ENCODE measurements at places on chromosomes 4 and X.

DNA sequence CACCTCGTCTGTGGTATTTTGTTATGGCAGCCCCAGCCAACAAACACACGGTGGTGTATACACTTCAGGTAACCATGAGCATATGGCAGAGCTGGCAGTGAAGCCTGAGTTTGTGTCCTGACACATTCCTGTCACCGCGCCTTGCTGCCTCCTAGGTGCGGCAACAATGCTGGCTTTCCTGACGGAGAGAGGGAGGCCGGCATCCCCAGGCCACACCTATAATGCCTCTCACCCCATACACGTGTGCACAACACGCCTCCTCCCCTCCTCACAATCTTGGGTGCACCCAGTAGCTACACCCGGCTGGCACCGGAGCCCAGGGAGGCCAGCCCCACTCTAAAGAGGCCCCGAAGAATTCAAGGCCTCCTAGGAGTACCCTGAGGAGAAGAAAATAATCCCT, 158.5 kb downstream of the NSUN7 start:
- no peak for DNase-seq

- no peak for DNase-seq
Measured at GRCh38 chr4:8722556-8722955, 130.0 kb downstream of the CPZ start.

- no peak for DNase-seq
Measured at GRCh38 chr4:73727685-73728084, 12.7 kb upstream of the CXCL8 start.

DNA sequence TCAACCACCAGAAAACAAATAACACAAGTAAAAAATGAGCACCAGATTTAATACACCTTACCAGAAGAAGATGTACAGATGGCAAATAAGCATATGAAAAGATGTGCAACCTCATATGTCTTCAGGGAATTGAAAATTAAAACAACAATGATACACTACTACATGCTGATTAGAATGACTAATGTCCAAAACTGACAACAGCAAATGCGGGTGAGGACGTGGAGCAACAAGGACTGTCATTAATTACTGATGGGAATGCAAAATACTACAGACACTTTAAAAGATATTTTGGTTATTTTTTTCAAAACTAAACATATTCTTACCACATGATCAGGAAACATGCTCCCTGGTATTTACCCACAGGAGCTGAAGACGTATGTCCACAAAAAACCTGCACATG, 140.3 kb downstream of the FRYL start:
- DNase-seq: no peak

DNA sequence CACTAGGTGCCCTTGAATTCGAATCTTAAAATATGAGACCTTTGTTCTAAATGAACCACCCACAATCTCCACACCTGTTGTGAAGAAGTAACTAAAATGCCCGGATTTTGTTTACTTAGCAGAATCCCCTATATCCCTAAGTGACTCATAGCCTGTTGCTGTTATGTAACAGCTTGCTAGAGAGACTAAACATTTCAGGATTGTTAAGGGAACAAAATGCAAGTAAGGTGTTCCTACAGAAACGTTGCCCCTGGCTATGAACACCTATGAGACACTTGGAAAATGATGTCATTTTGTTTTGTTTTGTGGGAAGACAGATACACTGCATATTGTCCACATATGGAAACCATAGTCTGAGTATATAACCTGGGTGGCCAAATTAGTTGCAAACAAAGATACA, 24.2 kb upstream of the MXRA5 start:
- DNase-seq: no peak

DNA sequence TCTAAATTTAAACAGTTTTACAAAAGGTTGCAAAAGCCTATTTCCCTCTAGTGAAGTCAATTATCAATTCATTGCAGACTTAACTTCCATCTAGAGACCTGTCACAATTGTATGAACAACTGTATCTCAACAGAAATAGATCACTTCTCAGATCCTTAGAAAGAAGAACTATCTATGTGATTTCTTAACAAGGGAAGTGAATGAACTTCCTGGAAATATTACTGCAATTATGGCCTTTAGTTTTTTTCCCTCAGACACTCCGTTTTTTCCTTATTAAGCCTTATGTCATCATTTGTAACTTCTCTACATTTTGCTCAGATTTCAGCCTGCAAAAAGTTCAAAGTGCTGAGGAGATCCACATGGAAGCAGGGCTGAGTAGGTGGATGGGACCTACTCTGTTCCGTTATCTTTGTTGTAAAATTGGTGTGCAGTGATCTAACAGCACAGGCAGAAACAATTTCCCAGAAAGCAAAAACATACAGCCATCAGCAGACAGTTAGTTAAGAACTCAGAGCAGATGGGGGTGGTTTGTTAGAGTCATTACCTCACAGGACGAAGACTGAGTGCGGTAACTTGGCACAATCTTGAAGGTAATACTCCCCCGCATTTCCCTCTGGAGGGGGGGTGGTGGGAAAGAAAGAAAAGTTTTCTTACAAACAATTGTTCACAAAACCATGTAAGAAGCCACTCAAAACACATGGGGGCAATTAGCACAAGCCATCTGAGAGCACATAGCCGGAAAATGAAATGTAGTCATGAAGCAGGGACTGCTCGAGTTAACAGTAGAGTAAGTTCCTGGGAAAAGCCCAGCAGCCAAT, 112.3 kb downstream of the NYX start:
- no peak for DNase-seq

GRCh38 chr4:106344647-106344970, 24.0 kb downstream of the GIMD1 start:
- no peak for DNase-seq

DNA sequence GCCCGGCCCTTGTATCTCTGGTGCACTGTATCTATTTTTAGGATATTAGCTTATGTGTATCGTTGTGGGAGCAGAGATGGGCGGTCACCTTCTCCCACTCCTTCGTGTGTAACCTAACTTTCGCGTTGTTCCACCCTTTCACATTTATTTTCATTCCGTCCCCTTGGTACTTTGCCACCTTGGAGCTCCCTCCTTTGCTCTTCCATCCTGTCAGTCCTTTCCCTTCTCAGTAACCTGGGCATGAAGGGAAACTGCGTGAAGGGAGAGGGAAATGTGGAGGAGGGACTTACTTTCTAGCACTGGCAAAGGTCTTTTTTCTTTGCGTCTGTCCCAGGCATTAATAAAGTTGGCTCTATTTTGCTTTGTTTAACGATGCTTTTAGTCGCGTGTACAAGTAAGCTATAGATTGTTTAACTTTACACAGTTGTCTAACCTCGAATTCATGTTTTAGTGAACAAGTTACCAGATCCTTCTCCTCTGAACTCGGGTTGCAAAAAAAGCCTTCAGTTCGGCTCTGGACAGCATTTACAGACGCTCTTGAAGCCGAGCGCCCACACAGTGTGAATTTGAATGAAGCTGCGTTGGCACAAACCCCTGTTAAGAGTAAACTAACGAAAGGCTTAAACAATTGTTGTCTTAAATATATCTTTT, 3.9 kb downstream of the PCDH10 start:
- DNase-seq: no peak

- DNase-seq: no peak
Measured at GRCh38 chrX:150508018-150508417, 60.4 kb upstream of the MTM1 start.

DNA sequence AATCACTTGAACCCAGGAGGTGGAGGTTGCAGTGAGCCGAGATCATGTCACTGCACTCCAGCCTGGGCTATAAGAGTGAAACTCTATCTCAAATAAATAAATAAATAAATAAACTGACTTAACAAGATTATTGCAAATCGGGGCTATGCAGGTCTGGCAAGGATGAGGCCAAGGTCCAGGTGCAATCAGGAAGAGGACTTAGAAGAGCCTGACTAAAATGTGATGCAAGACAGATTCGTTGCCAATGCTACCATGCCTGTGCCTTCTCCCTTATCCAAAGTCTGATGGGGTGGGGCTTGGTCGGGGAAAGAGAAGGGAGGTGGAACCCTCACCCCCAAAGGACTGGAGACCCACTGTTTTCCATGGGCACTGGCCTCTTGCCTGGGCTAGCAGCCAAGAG, 14.7 kb downstream of the ZCCHC13 start:
- no peak for DNase-seq

DNA sequence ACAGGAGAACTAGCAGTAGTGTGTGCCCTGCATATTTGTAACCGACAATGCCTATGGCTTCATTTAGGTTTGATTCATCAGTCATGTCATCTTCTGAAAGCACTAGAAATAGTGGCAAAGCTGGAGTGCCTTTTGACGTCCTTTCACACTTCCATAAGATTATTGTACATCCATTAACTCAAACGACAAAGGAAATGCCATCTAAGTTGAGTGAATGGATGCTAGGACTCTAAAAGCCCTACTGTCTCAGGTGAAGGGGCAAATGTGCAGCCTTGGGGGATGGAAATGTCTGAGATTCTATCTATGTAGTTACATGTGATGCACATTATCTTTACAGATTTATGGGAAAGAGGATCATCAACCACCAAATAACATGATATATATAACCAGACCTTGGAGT, 1473.6 kb downstream of the STIM2 start:
- DNase-seq: no peak

DNA sequence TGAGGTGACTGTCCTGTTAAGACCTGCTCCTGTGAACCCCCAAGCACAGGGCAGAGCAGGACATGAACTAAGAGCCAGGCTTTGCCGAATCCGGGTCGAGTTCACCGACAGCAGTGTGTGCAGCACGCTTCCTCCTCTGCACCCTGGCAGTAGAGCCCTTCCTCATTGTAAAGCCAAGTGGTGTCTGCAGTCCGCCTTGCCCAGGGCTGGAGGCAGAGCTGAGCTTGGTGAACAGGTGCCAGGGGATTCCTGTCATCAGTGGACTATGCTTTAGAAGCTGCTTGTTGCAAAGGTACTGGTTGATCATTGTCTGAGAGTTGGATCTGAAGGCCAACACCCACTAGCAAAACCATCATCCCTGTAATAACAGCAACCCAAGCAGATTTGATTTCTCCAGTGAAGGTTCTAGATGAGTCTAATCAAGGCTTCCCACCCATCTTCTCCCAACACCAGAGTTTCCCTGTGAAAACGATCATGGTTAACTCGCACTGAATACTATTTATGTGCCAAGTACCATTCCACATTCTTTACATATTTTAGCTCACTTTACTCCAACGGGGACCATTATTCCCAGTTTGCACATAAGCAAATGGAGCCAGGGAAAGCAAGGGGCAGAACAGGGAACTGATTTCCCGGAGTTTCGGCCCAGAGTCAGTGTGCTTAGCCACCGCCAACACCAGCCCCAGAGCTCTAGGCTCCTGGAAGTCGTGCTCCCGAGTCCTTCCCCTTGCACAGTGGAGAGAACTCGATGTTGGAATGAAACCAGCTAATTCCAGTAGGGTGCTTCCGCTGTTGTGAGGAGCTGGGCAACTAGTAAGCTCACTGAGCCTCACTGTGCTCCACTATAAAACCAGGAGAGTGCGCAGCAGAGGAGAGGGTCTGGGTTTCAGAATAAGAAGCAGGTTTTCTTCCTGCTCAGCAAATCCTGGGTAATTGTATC, 1.4 kb upstream of the SLC34A2 start:
- DNase-seq: no peak

- no peak for DNase-seq
Measured at GRCh38 chr4:164261831-164262230, 492.1 kb upstream of the SMIM31 start.

DNA sequence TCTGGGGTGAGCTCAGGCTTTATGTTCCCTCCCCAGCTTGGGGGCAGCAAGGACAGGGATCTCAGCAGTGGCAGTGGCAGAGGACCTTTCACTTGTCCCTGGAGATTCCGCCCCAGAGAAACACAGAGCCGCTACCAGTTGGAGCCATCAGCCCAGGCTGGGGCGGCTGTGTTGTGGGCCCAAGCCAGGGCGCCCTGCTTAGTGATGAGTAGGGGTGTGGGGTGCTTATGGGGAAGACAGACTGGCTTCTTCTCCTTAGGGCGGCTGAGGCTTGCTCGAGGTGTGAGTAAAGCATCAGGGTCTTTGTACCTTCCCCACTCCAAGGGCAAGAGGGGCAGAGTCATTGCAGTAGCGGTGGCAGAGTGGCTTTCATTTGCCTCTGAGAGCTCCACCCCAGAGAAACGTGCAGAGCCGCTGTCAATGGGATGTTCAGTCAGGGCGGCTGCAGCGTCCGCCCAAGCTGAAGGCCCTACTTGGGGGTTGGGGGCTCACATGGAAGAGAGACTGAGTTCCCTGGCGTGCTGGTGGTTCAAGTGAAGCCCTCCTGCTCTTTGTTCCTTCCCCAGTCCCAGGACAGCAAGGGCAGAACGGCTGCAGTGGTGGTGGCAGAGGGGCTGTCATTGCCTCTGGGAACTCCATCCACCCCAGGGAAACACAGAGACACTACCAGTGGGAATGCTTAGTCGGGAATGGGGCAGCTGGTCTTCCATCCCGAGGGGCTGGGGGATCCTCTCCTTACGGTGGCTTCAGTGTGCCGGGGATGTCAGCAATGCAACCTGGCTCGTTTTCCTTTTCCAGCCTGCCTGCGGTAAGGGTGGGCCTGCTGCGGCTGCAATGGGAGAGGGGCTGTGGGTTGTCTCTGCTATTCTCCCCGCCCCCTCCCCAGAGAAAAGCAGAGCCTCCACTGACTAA, 2142.5 kb upstream of the TENM3 start:
- DNase-seq: no peak

DNA sequence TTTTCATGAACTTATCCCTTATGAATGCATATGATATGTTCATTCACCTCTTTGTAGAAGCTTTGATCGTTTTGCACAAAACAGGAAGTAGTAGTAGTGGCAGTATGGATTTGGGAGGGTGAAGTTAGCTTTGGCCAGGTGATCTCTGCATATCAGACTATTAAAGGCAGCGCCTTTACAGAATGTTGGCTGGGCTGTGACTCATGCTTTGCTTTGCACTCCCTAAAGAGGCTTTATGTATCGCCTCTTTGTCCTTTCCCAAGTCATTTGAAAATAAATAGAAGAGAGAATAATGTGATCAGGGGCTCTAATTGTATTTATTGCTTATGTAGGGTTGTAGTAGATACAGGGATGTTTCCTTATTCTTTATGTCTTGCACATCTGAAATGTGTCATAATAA, 50.4 kb downstream of the SHROOM3 start:
- no peak for DNase-seq

DNA sequence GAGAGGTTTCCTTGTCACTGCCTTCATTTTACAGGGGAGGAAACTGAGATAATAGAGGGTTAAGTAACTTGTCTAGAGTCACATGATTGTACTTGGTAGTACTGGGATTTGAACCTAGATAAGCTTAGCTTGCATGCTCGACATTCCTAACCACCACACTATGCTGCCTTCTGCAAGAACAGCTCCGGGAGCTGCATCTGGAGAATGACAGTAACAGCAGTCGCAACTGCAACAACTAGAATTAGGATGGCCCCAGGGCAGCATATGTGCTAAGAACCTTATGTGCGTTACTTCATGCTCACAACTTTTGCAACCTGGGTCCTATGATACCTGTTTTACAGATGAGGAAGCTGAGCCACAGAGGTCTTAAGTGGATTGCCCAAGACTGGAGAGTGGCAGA, 89.5 kb upstream of the LCORL start:
- no peak for DNase-seq
